HuH-7 (cell line): ENCODE measurements at places on chromosomes 2 and 18.
A peak's percentile ranks its signal among the peaks of the same experiment; 100 is the strongest.

DNA sequence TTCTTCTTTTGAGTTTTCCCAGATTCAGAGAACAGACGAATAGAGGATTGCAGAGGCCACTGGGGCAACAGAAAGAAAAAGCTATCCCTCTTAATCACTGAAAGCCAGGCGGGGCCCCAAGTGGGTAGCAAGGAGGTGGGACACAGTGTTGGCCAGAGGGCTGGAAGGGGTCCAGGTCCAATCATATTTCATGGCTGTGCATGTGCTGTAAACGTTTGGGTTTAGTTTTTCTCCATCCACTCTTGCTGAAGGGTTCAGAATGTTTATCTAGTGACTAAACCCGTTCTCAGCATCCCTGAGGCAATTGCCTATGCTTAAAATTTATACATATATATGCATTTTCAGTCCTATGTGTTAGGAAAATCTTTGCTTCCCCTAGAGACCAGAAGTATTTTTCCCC lies 99.4 kb upstream of the EPHA4 start:
- no peak for DNase-seq

DNA sequence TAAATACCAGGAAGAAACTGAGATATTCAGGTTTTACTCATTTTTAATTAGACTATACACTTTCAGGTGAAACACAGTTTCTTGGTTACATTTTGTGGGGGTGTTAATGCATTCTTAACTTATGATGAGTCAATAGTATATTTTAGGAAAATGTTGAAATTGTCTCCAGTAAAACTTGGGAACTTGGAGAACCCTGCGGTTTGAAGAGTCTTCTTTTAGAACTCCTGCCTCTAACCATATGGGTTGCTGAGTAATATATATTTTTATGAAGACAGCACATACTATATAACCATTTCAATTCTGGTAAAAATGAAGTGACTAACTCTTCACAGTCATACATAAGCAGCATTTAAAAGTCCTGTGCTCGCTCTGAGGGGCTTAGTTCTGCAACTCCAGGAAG lies 308.2 kb upstream of the LRATD1 start:
- DNase-seq: no peak

DNA sequence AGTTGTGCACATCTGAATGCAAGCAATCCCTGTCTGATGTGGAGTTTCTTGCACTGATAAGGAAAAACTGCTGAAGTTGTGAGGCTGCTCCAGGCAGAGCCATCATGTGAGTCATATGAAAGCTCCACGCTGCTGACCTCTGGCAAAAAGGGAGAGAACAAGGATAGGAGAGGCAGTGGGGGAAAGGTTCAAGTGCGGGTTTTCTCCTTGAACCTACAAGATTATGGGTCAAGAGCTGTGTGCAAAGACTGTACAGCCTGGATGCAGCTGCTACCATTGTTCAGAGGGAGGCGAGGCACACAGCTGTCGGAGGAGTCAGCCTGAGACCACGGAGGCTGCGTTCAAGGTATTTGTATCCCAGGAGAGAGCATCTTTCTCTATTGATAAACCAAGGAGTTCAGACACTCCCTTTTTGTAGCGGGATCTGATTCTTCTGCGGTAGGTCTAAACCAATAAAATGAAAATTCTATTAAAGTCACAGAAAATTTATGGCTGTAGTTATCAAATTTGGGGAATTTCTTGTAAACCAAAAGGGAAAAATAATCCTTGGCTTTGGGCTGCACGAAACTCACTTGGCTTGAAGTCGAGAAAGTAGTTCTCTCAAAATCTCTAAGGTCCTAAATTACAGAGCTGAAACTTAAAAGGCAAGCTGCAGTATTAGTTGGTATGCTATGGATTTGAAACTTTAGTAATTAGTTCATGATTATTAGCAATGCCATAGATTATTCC lies at the start of gene CDK15:
Gene CDK15 (plus strand): TSS at position 96 of the 729 bp plus-strand sequence. CDS start 128 bp downstream, at position 224.
- no peak for DNase-seq

DNA sequence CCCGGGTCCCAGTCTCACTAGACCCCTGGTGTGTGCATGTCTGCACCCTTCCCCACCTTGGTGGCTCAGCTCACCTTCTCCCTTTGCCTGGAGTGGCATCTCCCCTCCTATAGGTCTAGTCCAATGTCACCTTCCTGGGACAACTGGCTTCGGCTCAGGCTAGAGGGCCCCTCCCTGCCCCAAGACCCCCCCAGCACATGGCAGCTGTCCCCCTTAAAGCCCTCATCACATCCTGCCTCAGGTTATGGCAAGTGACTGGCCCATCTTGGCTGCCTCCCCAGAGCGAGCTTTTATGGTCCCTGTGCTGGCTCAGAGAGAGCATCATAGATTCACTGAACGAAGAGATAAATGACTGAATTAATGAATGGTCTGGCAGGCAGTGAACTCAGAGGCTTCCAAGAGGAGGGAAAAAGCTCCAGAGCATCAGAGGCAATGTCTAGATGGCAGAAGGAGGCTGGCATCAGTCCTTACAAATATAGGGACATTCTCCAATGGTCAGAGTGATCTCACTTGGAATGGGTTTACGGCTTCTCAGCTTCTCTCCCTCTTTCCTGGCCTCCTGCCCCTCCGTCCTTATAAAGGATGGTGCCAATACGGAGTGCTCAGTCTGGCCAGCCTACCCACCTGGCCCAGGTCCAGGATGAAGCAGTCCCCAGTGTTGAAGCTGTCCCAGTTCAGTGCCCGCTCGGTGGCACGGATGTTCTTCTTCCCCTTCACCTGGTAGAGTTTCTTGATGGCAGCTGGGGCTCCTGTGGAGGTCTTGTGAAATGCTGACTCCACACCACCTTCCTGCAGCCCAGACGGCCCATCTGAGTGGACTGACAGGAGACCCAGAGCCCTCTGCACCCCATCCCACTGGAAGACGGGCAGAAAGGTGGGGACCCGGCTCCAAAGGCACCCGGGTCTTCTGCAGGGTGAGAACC lies 9.4 kb downstream of the CAPG start:
- no peak for DNase-seq

- DNase-seq: no peak
Measured at GRCh38 chr2:26640781-26641564, at the start of gene CIB4. Gene CIB4, minus strand, starts transcription at chr2:26641366. Its CDS starts 52 bp downstream, at chr2:26641314.

GRCh38 chr2:58447586-58447985 lies 206.5 kb upstream of the FANCL start:
- no peak for DNase-seq

DNA sequence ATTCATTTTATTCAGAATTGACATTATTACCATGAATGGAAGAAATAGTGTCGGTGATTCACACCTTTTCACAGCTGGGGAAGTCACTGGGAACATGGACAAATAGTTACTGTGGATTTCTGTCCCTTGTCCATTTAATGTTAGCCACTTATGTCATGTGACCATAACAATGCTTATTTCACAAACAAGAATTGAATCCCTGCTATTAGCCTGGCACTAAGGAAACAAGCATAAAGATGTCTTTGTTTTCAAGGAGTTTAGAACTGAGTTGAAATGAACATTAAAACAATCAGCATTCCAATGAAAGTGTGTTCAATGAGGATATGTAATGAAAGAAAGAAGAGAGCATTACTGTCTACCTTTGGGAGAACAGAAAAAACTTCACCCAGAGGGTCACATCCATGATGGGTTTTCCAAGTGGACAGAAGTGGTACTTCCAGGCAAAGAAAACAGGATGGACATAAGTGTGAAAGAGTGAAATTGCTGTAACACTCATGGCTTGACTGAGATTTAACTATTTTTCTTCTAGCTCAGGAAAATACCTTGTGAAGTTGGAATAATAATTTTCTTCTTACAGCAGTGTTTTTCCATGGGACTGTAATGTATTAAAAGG lies 324.5 kb upstream of the UBE2E3 start:
- DNase-seq: no peak

DNA sequence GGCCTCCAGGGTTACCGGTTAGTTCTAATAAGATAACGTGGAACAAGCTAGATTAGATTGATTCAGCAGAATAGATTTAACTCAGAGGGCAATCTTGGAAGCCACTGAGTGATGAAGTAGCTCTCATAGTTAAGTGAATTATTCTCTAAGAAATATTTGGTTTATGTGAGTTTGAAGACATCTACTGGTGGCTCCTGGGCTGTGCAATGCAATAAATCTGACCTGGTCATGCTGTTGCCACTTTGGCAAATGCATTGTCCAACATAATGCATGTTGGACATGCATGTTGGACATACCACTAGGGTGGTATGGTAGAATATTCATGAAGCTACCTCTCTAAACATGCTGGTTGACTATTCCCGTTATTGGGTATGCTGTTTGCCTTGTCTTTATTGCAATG lies 493.7 kb upstream of the VRK2 start:
- DNase-seq: no peak

DNA sequence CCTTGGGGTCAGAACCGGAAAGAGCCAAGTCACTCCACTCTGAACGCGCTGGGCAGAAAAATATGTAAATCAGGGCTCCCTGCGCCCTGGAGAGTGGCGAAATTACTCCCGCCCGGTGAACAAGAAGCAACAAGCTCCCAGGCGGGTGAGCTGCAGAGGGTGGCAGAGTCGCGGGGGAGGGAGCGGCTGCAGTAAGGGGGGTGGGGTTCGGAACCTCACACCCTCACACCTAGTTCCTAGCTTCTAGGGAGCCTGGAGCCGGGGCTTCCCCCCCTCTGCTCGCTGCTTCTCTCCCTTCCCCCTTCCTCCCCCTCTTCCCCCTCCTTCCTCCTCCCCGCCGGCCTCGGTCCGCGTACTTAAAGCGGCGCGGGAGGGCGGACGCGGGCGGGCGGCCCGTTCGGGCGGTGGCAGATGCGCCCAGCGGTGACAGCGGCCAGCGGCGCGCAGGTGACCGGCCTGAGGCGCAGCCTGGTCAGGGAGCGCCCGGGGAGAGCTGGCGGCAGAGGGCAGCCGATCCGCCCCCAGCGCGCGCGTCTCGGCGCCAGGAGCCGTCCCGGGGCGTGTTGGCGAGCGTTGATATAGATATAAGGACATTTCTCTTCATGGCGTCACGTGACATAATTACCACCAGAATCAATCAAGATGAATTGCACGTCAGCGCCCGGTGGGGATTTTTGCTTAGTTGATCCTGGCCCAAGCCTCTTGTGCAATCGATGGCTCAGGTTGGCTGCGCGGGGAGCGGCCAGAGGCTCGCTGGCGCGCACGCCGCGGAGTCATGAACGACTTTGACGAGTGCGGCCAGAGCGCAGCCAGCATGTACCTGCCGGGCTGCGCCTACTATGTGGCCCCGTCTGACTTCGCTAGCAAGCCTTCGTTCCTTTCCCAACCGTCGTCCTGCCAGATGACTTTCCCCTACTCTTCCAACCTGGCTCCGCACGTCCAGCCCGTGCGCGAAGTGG lies at the start of gene HOXD11:
Gene HOXD11 (plus strand): TSS at position 700 of the 959 bp plus-strand sequence. CDS start 76 bp downstream, at position 776.
- DNase-seq: peak; percentile 74

DNA sequence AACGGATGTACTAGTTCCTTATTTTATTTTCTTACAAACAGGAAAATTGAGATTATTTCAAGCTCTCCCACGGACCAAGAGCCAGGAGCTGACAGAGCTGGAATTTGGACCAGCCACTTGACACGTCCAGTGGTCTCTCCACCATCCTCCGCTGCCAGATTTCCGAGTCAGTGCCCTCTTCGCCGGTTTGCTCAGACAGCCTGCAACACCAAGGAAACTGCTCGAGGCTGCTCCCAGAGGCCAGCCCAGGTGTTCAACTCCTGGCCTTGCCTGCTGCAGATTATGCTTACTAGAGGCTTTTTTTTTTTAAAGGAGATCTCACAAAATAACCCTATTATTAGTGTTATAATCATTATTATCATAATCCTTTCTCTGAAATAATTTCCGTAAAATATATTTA lies 779.8 kb downstream of the RNF144A start:
- no peak for DNase-seq
